ENCODE measurements at places on chromosomes 1 and 21. TPM values are rescaled to one million over a fixed set of nuclear protein-coding genes. Genes with fewer than 3 reads are reported as not detected.

DNA sequence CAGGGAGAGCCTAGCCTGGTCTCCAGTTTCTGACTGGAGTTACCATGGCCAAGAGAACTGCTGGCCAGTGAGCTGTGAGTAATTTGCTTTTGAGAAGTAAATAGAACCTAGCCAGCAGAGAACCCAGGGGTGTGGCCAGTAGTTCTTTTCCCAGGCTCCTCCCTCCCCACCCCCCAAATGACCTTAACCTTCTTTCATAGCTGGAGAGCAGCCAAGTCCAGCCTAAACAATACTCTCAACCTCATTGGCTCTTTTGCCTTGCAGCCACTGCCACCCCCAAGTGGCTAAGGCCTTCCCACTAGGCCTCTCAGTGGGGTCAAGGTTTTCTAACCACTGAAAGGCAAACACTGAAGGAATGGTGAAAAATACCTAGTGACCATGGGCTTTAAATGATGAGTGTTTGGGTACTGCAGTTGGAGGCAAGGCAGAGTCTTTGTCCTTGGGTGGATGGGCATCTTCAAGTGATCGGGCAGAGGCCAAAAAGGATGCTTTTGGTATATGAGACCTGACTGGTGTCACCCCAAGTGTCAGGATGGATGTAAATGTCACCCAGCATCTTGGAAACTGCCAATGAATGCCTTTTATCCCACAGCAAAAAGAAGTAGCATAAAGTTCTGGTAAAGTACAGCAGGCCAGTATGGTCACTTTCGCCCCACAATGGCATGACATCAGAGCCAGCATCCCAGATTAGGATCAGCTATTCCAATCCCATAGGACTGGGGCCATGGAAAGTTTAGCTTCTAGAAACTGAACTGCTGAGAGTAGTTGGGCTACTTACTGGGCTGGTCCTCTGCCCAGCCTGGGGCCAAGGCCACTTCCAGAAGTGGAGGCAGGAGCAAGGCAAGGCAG is 3.5 kb upstream of the PIGV start:
- DNase-seq: no peak

- DNase-seq: peak; percentile 80
These were observed 19.7 kb upstream of the EPS8L3 start for GRCh38 chr1:109783436-109783835.

- DNase-seq: no peak
These were observed 66.4 kb downstream of the IGSF21 start for GRCh38 chr1:18174037-18174436.

DNA sequence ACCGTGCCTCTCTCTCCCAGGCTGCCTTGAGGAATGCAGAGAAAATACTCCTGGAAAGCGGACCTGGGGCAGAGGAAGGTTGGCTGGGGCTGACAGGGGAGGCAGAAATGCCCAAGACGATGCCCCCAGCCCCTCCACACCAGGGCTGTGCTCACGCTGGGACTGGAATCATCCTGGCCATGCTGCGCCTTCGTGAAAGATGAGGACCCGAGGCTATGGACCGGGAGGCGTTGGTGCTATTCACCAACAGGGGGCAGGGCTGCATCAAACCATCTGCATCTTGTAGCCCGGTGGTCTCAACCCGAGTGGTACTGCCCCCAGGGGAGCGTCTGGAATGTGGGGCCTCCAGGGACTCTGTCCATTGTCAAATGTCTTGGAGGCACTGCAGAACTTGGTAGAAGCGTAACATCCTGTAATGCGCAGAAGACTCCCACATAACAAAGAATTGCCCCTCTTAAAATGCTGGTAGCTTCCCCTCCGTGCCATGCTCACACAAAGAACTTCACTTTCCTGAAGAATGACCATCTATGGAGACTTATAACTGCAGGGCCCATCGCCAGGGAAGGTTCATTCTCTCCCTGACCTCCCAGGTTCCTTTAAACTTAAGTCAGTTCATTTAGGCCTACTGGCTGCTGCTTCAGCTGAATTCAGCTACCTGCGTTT is 251.2 kb downstream of the RRAGC start:
- no peak for DNase-seq

- DNase-seq: no peak
These were observed 29.0 kb downstream of the SSBP3 start for GRCh38 chr1:54377040-54377691.

GRCh38 chr1:155145491-155145890 is 5.2 kb upstream of the DPM3 start:
- no peak for DNase-seq

DNA sequence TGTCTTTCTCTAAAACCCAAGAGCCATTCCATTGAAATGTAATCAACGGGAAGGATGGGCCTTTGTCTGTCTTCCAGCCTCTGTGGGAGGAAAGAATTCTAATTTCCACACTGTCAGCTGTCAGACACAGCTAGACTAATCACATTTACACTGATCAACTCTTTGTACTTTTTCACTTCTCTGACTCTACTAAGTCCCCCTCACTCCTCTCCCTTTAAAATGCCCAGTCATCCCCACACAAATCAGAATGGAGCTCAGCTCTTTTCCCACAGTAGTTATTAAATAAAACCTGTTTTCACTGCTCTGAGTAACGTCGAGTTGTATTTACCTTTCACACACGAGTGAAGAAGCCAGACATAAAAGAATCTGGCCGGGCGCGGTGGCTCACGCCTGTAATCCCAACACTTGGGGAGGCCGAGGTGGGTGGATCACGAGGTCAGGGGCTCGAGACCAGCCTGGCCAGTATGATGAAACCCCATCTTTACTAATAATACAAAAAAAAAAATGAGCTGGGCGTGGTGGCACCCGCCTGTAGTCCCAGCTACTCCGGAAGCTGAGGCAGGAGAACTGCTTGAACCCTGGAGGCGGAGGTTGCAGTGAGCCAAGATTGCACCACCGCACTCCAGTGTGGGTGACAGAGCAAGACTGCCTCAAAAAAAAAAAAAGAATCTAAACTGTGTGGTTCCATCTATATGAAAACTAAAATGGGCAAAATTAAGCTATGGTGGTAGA is 13.3 kb downstream of the ZBTB8OS start:
- DNase-seq: no peak

GRCh38 chr1:40876891-40877290 is 14.7 kb upstream of the CITED4 start:
- no peak for DNase-seq

DNA sequence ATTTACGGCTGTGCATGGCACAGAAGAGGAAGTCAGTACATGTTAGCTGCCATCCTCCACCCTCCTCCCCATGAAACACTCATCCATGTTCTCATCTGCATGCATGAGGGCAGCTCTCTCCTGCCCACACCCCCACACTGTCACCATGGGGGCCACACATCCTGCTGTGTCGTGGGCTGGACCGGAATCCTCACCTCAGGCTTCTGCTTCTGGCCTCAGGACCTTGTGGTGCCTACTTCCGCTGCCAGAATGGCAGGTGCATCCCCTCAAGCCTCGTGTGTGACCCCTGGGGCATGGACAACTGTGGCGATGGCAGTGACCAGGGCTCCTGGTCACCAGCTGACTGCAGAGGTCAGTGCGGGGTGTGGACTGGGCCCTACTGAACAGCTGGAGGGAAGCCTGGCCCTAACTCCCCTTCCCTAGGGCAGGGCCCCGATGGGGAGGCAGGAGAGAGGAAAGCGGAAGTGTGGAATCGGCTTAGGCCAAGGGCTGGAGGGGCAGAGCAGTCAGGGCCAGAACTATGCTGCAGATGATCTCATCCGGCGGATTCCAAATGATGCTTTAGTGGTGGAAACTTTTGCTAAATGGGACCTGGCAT is 3.8 kb downstream of the LDLRAD2 start:
- DNase-seq: no peak

GRCh38 chr1:237270353-237270752 is 228.4 kb downstream of the RYR2 start:
- DNase-seq: no peak

GRCh38 chr1:56411484-56412180 is 167.7 kb downstream of the PLPP3 start:
- DNase-seq: no peak

DNA sequence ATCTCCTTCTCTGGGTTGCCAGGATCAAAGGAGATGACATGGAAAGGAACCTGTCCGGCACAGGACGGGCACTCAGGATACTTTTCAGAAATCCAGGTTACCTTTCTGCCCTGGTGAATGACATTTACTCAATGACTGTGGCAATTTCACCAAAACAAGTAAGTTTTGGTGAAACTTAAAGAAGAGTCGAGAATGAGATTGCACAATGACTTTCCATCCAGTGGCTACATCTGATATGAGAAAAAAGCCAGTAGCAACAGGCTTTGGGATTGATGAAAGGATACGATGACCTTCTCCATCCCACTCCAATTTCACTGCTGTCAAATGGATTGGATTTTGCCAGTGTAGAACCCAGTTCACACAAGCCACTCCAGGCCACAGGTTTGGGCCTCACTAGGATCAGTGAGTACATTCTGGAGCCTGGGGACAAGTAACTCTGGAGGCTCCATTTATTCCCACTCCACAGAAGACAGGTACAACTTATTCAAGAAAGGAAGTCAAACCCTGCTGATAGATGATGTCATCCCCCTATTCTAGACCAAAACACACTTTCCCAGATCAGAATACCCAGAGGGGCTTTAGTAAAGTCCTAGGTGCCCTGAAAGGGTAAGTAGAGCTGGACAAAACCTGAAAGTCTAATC is 63.3 kb downstream of the PLPP3 start:
- no peak for DNase-seq

DNA sequence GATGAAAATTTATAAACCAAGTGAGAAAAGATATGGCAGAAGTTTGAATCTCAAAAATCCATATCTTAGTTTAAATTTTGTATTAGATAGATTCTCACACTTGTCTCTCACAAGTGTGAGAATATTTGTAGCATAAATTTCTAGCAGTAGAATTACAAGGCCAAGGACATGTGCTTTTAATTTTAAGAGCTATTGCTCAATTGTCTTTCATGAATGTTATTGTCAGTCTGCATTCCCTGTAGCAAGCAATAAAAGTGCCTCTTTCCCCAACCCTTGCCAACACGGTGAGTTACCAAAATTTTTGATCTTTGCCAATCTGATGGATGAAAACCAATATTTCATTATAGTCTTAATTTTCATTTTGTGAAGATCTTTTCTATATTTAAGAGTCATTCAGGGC is 64.0 kb downstream of the CTH start:
- DNase-seq: no peak

DNA sequence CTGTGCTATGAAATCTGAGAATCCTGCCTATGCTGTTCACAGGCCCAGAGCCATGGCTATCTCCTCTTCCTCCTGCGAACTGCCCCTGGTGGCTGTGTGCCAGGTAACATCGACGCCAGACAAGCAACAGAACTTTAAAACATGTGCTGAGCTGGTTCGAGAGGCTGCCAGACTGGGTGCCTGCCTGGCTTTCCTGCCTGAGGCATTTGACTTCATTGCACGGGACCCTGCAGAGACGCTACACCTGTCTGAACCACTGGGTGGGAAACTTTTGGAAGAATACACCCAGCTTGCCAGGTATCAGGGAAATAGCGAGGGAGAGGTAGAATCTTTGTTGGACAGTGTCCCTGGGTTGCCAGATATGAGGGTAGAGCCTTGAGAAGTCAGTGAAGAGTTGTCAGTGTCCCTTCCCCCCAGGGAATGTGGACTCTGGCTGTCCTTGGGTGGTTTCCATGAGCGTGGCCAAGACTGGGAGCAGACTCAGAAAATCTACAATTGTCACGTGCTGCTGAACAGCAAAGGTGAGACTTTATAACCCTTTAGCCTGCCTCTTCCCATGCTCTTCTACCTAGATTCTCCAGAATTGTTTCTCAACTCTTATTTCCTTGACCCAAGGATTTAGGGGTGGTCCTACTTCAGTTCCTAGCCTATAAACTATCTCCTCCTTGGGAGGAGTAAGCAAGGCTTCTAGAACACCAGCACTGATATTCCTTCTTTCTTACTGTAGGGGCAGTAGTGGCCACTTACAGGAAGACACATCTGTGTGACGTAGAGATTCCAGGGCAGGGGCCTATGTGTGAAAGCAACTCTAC is 1.4 kb downstream of the NIT1 start:
- DNase-seq: peak; percentile 87

- no peak for DNase-seq
These were observed 3.2 kb upstream of the KIAA1614 start for GRCh38 chr1:180909462-180909976.

DNA sequence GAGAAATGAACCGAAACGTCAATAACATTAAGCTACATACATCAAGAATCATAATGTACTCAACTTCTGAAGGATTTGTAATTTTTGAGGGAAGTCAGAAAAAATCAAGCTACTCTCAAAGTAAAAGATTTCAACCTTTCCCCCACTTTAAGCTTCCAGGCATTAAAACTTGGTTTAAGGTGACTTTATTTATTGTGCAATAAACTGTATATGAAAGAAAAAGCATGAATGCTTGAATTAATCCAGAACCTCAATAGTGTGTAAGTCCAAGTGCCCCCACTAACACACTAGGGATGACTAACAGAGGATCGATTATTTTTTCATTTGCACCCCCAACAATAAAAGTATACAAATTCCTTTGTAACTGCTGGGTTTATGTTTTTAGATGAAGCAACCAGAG is 10.9 kb downstream of the GART start:
- no peak for DNase-seq

GRCh38 chr1:17581389-17582123 is 42.1 kb downstream of the ARHGEF10L start:
- DNase-seq: no peak

GRCh38 chr1:208880433-208881100 is 636.4 kb upstream of the PLXNA2 start:
- no peak for DNase-seq

CTSE gene
- 0.17 TPM for total RNA-seq

NUP210L gene
- total RNA-seq: not detected

INAVA gene
- 26.5 TPM for total RNA-seq

AMY1A gene
- total RNA-seq: not detected

ELF3 gene
- 0.49 TPM for total RNA-seq

USF1 gene
- 31.8 TPM for total RNA-seq

CD52 gene
- not detected for total RNA-seq

RXFP4 gene
- total RNA-seq: not detected

PAX7 gene
- total RNA-seq: not detected

CERS2 gene
- 169 TPM for total RNA-seq

KRTAP19-3 gene
- not detected for total RNA-seq

SPRR1B gene
- not detected for total RNA-seq

IGSF21 gene
- total RNA-seq: not detected

IFI16 gene
- total RNA-seq: 57.0 TPM

GBP7 gene
- total RNA-seq: not detected

FCRL4 gene
- total RNA-seq: not detected

RNU1-3 gene
- 1,042 TPM for total RNA-seq

EPHB2 gene
- total RNA-seq: 46.3 TPM

Measured in mammary epithelial cell (primary cell).